MG63 (cell line): ENCODE measurements at places on chromosomes 3 and 15. TPM values are rescaled to one million over a fixed set of nuclear protein-coding genes. Genes with fewer than 3 reads are reported as not detected.

Gene GOLGA8T
- not detected in 2 replicates for total RNA-seq

Gene ECE2
- total RNA-seq, result not detected in 2 replicates

Gene PLD1
- total RNA-seq, result 2.8 and 3.2 TPM in 2 replicates

Gene SERPINI2
- not detected in 2 replicates for total RNA-seq

Gene ACKR2
- not detected in 2 replicates for total RNA-seq

Gene C3orf70
- total RNA-seq, result not detected in 2 replicates

Gene CCDC32
- 9.3 and 59.4 TPM in 2 replicates for total RNA-seq

Gene SLC24A5
- total RNA-seq, result not detected in 2 replicates

GRCh38 chr15:91698241-91698640, 155.3 kb upstream of the SLCO3A1 start:
- no peak for DNase-seq

DNA sequence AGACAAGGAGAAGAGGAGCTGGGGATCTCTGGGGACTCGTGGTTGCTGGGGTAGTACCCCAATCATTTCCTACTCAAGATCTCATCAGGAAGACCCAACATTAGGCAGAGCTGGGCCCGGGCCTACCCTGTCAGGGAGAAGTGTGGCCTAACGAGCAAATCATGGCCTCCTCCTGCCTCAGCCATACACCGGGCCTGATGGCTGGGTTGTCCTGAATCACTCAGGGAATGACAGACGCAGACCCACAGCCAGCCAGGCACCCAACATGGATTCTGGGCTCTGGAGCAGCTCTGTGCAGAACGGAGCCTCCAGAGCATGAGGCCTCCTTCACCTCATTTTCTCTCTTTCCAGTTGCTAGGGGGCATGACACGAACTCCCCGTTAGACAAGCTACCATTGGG, 19.7 kb downstream of the ITGA11 start:
- no peak for DNase-seq

DNA sequence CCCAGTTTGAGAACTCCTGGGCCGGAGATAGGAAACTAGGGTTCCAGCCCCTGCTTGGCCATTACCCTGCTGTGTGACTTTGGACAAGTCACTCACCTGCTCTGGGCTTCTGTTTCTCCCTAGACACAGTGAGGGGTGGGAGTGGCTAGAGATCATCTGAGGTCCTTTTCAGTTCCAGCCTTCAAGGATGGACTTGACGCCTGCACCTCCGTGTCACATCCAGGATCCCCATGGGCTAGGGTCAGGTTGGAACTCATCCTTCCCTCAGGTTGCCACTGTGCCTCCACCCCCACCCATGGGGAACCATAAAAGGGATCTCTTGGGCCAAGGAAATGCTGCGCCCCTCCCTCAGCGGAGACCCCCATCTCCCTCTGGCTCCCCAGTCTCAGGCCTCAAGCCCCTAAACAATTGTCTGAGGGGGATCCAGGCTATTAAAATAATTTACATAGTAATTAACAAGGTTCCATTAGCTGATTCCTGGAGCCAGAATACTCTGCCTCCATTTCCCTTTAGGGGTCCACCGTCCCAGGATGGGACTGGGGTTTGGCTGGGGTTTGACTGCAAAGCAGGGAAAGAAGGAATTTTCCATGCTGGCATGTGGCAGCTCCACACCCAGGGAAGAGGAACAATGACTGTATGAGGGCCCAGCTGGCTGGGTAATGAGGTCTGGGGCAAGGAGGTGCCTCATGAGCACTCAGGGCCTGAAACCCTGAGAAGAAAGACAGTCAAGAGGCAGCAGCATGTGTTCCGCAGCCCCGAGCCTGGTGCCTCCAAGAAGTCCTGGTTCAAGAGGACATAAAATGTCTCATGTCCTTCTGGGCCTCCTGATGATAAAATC, 177.7 kb downstream of the SMAD6 start:
- DNase-seq, result no peak

DNA sequence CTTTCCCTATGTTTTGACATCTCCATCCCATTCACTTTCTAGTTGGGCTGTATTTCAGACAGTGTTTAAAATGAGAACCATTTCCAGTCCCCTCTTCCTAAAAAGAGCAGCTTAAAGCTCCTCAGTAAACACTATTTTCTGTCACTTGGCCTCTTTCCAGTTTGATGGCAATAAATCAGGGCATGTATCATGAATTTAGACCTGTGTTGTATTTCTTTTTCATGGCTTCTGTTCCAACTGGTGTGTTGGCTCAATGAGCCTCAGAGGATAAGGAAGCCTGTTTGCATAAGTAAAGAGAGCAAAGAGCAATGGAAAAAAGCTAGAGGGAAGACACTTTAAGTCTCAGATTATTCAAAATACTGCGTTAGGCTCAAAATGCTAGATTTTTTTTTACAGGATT, 7.2 kb downstream of the CCDC80 start:
- DNase-seq, result no peak

DNA sequence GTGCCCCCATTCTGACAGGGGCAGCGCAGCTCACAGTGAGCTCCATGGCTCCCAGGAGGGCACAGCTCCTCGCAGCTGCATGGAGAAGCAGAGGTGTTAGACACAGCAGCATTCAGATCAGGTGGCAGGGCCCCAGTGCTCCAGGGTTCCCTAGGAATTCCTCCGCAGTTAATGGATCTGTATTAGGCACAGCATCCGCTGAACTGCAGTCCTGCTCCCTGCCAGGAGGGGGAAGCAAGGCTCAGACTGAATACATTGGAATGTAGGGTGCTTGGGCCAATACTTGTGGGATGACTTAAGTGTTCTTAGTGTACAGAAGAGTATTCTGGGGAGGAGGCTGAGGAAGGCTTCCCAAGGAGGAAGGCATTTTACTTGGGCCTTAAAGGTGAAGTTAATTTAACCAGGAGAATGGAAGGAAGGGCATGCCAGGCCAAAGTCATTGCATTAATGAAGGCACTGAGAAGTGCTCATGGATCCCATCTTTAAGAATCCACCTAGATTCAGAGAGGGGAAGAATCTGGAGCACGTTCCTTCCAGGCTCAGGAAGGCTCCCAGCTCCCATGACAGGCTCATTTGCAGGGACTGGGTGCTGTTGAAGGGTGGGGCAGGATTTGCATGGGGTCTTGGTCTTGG, 111.6 kb downstream of the RAB11A start:
- peak; percentile 65 for DNase-seq

GRCh38 chr3:59440285-59441028, 390.6 kb upstream of the CFAP20DC start:
- no peak for DNase-seq

- peak; percentile 81 for DNase-seq
Observed at GRCh38 chr15:90201130-90201943, at the start of gene SEMA4B. Gene SEMA4B (plus strand): TSS chr15:90201330. CDS start chr15:90201579, 249 bp downstream.

- no peak for DNase-seq
Observed at GRCh38 chr3:126342991-126343648, 14.1 kb downstream of the KLF15 start.

DNA sequence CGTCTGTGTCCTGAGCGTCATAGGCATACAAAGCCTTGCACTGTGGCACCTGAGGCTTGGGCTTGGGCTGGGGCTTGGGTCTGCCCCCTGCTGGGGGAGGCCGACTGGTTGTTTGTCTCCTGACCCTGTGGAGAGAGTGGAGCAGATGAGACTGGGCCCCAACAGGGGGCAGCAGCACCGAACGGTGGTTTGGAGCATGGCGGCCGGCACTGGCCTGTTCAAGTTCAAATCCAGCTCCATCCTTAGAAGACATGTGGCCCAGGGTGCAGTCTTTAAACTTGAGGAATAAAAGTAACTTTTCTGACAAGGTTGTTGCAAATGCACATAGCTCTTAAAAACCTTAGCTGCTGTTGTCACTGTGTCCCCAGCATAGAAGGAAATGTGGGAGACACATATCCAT, 33.3 kb downstream of the CCNB2 start:
- DNase-seq, result peak; percentile 45

GRCh38 chr3:58004973-58005372, 3.2 kb upstream of the FLNB start:
- peak; percentile 51 for DNase-seq

DNA sequence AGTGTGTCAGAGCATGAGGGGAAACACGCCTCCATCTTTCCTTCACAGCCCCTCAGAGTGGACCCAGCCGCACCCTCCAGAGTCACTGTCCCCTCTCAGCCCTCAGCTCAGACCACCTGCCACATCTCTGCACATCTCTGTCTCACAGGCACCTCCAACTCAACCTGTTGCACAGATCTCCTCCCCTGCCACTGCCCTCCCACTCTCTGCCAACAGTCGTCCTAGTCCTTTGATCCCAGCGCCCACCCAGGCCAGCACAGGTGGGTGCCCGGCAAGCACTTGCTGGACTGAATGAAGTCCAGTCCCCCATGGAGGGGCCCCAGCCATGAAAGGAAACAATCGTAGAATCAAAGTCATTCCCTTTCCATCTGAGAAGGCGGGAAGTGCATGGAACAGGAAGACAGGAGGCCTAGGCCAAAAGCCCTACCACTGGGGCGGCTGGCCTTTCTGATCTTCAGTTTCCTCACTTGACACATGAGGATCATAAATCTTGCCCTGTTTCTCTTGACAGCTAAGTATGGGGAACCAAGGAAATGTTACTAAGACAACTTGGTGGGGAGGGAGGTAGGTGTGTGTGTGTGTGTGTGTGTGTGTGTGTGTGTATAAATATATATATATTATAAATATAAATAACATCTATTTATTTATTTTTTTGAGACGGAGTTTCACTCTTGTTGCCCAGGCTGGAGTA, 28.1 kb downstream of the HCN4 start:
- no peak for DNase-seq

- no peak for DNase-seq
Observed at GRCh38 chr3:168362156-168362555, 266.4 kb upstream of the GOLIM4 start.

DNA sequence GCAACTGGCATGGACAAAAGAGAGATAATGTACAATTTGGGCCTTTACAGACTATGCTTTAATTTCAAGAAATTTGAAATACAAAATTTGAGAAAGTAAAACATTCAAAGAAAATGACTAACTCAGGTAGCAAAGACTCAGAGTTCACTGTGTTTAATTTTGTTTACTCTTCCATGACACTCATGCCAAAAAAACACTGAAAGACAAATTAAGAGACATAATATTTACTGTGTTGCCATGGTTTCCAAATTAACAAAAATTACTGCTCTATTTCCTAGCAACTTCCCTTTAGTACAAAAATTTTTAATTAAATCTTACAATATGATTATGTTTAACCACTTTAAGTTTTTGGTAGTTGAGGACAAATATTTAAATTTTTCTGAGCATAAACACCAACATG, 29.6 kb downstream of the LRRFIP2 start:
- no peak for DNase-seq

- DNase-seq, result no peak
Observed at GRCh38 chr3:82262193-82262592, 500.7 kb upstream of the GBE1 start.

DNA sequence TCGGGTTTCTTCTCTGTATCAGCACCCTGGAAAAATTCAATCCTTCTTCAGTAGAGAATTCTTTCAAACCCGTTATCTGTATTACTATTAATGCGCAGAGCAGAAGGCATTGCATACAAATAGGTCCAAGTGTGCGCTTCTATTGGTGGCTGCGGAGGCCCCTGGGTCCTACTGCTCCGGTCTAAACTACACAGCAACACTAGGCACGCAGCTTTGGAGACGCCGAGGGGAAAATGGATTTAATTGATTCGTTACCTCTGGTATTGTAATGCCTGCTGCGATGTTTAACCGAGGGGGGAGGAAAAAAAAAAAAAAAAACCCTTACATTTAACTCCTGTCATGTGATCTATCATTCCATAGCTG, at the start of gene ROBO1:
Gene ROBO1 (minus strand): TSS at position 94 of the 363 bp plus-strand sequence.
- DNase-seq, result no peak

- DNase-seq, result peak; percentile 49
Observed at GRCh38 chr3:81485444-81485865, 276.0 kb downstream of the GBE1 start.

- no peak for DNase-seq
Observed at GRCh38 chr3:38980938-38981337, 70.8 kb downstream of the SCN11A start.

DNA sequence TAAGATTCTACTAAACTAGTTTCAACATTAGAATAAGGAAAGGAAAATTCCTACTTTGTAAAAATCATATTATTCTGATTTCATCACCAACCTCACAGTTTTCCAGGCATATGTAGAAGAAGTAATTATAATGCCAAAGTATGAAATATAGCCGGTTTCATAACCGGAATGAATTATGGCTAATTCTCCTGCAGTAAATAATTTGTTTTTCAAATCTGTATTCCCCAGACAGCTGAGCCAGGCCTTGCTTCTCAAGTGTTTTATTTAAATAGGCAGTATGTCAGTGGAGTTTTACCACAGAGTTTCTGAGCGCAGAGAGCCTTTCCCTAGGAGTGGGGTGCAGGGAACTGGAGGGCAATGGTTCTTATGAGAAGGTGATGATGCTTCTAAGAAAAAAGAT, 8.7 kb upstream of the CPA3 start:
- no peak for DNase-seq

DNA sequence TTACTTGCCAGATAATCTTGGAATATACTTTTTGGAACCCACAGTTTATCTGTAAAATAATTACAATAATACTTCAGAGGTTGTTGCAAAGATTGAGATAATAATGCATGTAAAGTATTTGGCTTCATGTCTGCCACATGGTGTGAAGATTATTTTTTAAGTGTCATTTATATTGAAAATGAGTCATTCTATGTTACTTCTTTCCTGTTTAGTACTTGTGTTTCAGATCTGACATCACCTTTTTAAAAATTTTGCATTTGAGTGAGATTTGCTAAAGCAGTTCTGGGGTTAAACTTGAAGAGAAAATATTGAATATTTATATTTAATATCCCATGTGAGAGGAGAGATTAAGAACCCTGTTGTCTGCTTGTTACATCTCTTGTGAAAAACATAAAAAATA, 31.2 kb downstream of the IQGAP1 start:
- no peak for DNase-seq
